ENCODE measurements at places on chromosomes 6 and 20.

GRCh38 chr20:52268184-52268749, 76.7 kb upstream of the ZFP64 start:
- peak; percentile 7 for DNase-seq

GRCh38 chr20:58941471-58941870, 39.6 kb upstream of the NELFCD start:
- DNase-seq, result no peak

DNA sequence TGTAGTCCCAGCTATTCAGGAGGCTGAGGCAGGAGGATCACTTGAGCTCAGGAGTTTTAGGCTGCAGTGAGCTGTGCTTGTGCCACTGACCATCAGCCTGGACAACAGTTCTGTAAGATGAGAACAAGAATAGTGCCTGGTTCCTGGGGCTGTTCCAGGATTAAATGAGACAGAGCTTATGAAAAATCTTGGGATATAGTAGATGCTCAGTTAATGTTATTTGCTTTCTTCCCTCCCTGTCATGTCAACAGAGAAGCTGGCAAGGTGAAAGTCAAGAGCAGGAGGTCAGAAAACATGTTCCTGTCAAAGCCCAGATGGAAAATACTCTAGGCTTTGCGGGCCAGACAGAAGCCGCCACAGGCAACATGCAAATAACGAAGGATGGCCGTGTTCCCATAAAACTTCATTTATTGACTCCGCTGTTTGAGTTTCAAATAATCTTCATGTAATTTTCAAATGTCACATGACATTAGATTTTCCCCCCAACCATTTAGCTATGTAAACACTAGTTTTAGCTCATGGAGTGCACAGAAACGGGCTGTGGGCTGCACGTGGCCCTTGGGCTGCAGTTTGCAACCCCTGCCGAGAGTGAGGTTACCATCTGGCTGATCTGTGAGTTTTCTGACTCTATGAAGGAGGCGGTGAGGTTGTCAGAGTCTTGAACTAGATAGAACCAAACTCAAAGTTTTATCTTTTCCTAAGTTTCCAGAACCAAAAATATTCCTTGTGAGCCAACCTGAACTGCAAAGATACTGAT, 63.4 kb upstream of the PMEPA1 start:
- no peak for DNase-seq

DNA sequence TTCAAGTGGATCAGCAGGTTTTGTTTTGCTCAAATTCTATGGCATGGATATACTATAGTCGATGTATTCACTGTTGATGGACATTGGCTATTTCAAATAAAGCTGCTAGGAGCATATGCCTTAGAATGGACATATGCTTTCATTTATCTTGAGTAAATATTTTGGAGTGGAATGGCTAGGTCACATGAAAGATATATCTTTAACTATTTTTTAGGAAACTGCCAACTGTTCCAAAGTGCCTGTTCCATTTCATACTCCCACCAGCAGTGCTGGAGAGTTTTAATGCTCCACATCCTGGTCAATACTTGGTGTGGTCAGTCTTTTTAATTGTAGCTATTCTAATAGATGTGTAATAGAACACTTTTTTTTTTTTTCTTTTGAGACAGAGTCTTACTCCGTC, 81.1 kb upstream of the PIM1 start:
- DNase-seq, result no peak

DNA sequence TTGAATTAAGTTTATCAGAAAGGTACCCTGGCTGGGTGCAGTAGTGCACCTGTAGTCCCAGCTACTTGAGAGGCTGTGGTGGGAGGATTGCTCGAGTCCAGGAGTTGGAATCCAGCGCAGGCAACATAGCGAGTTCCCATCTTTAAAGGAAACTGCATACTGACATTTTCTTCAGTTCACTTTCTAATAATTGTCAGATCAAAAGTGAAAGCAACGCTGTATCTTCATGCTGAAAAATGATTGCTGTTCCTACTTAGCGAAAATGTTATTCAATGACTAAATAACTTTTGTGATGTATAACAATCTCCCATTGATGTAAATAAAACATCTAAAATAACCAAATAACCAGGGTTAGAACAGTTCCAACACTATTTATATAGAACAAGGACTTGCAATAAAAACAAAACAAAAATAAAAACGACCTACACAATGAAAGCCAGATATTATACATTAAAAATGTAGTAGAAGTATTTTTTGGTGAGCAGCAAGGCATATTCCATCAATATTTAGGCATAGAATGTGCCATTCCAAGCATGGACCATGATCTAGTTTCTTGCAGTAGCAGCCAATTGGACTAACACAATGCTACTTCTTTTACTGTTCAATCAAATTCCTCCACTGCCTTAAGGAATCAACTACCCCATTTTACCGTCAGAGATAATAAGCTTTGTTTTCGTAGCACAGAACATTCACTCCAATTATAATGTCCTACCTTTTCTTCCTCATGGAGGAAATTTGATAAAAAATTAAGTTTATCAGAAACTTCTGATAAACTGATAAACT, 1.5 kb downstream of the LATS1 start:
- DNase-seq, result no peak

- no peak for DNase-seq
Observed at GRCh38 chr20:51797357-51798025, 4.8 kb downstream of the SALL4 start.

- DNase-seq, result no peak
Observed at GRCh38 chr6:137492289-137493217, 1.6 kb downstream of the OLIG3 start.

- DNase-seq, result no peak
Observed at GRCh38 chr20:43977252-43977651, 62.6 kb downstream of the TOX2 start.

- DNase-seq, result no peak
Observed at GRCh38 chr20:32886652-32887051, 27.9 kb downstream of the EFCAB8 start.

DNA sequence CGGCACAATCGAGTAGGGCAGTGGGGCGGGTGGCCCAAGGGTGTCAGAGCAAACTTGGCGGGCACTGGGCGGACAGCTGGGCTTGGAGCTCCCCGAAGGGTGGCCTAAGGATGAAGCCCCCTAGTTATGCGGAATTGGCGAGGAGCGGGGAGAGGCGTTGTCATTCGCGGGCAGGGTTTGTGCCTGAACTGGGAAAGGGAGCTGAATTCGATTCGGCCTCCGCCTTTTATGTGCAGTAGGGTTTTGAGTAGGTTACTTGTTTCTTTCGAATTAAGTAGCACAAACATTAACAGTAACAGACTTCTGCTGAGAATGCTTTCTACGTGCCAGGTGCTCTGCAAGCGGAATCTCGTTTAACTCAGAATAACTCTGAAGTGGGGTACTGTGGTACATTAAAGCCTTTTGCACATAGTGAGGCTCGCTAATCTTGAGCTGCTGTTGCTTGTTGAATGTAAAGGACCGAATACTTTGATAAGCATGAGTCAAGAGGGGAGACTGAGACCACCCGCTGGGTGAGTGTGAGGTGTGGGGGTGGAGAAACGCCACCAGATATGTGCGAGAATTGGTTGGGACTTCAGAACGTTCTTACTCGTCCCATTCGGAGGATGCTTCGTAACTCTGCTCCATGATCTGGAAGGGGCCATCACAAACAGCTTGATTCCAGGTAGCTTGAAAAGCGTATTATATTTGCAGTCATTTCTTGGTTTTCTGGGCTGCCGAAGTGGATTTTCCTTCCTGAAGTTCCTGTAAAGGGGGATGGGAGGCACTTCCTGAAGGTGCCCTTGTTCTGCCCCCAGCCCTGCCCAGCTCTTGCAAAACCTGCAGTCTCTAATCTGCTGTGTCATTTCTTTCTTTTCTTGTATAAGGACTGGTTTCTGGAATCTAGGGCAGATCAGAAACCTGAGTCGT, 833 bp downstream of the RAB5IF start:
- DNase-seq, result no peak
